ENCODE measurements at places on chromosomes 5 and 9.
A peak's percentile ranks its signal among the peaks of the same experiment; 100 is the strongest.

DNA sequence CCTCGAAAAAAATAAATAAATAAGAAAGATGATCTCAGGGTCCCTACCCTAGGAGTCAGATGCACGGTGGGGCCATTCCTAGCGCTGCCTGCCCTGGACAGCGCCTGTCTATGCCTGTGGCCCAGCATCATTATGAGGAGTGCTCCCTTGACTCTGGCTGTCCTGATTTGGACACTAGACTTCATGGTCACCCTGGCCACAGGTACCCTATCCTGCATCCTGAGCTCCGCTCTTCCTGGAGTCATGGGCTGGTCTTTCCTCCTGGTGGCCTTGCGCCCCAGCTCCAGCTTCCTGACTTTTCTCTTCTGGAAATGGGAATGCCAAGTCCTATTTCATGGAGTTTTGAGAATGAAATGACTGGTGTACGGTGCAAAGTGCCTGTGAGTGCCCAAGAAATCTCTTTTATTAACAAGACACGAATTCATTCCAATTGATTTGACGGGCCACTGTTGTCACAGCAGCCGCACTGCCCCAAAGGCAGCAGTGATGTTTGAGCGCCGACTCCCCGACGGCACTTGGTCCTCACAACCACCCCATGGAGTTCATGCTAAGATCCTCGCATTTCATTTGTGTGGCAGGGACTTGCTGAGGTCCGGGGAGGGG is 564 bp upstream of the AIF1L start:
- no peak for DNase-seq

- DNase-seq: peak; percentile 60
Observed at GRCh38 chr5:59587489-59588337, 305.8 kb downstream of the PDE4D start.

DNA sequence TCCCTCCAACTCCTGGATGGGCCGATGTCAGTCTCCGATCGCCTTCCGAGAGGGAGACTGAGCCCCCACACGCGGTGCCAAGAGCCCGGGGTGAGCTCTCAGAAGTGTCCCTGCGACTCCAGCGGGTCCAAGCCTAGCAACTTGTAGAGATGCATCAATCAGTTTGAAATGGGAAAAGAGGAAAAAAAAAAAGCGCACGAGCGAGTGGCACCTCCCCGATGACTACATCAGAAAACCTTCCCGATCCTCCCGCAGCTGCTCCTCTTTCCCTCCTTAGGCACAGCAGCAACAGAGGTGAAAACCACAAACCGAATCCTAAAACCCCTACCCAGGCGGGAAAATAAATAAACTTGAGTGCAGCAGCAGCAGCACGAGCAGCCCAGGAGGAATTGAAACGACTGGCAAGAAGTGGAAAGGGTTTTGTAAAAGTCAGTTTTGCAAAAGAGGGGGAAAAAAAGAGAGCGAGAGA is 1.0 kb upstream of the EFNA5 start:
- DNase-seq: no peak

DNA sequence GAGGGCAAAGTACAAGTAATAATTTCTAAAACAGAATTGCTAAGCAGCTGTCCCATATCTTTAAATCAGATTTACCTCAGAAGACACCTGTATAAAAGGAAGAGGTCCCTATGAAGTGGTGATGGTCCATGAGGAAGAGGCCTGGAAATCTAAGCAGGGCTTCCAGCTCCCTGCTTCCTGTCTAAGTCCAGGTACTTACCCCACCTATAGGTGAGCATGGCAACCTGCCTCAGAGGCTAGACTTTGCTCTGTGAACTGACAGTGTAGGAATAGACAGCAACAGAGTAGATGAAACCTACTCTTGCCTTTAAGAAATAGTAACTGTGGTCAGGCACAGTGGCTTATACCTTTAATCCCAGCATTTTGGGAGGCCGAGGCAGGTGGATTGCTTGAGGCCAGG is 55.8 kb upstream of the ARRDC3 start:
- no peak for DNase-seq

DNA sequence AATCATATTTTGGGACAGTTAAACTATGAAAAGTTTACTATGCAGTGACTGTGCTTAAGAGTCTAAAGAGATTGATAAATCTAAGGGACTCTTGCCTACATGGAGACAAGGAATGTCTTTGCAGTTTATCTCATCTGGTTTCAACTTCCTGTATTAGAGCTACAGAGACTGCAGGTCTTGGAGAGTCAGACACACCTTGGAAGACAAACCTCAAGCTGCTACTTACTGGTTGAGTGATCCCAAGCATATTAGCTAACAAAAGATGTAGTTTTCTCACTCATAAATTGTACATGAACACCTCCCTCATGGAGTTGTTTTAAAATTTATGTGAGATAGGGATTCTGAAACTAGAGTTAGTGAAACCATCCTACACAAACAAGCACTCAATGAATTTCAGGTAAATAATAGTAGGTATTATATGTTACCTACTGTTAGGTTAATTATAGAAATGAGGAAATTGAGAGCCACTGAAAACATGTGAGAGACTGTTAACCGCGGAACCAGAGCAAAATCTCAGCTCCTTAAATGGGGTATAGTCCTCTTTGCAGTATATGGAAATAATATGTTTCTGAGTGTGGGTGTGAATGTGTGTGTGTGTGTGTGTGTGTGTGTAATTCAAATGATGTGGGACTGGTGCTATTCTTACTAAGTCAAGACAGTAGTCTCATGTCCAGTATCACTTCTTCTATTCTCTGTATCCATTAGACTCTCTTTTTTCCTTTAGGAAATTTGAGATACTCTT is 752.1 kb downstream of the DTWD2 start:
- no peak for DNase-seq

DNA sequence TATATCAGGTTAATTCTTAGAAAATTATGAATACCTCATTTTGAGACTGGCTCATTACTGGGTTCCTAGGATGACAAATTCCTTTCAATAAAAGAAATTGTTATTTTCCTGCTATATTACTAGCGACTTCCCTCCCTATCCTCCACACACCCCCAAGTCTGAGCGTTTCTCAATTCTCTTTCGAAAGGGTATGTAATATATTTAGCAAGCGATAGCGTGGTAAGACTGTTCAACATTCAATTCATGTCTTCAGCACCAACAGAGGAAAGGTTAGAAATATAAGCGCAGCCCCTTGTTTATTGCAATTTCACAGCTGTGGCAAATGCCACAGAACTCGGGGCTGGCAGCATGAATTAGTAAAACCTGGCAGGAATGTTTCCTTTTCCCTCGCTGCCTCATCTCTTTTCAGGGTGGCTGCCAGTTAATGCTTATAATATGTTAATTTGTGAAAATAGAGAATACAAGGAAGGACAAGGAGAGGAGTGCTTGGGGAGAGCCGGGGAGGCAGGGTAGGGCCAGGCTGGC is 152.7 kb upstream of the TBCA start:
- DNase-seq: no peak

DNA sequence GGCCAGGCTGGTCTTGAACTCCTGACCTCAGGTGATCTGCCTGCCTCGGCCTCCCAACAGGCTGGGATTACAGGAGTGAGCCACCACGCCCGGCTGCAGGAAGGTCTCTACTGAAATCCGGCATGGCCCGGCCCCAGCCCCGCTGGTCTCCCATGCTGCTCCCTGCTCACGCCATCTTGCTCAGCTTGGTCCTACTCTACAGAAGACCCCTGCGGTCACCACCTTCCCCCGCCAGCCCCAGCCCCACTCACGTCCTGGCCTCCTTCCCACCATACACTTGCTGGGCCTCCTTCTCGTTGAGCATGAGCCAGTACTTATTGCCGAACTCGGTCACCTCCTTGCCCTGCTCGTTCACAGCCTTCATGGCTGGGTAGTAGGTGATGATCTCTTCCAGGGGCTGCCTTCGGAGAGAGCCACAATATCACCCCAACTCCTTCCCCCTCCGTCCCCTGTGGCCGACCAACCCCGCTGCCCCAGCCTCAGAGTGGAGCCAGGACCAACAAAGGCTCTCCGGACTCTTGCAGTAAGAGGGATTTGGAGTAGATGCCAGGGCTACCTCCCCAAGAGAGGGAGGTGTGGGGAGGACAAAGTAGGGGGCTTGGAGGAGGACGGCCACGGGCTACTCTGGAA is 4.0 kb downstream of the PTGES2 start:
- DNase-seq: no peak

DNA sequence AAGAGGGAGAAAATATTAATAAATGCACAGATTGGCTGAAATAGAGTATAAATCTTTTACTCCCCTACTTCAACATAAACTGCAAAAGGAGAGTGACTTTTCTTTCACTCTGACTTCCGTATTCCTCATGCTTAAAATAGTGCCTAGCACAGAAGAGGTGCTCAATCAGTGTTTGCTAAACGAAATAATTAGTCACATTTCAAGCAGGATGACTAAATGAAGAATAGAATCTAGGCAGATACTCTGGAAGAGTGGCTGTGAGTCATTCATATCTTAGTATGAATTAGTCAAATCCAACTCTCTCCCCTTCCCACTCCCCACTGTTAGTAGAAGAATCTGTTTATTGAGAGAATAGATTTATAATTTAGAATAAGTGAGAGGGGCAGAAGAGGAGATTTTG is 4.8 kb downstream of the CD274 start:
- no peak for DNase-seq

DNA sequence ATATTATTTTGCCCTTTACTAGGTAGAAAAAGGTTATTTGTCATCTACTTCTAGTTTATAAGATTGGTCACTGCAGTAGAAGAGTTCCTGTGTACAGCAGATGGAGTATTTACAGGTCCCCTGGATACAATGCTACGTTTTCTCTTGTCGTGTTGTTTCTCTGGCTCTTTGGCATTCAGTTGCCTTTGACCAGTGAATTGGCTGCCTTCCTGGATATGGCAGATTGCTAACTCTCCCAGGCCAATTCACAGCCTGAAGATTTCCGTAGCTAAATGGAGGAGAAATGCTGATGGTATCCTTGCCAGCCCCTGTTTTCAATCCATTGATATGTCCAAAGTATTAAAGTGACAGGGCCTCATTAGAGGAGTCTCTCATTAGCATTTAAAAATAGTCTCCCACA is 32.5 kb upstream of the GNAQ start:
- no peak for DNase-seq

DNA sequence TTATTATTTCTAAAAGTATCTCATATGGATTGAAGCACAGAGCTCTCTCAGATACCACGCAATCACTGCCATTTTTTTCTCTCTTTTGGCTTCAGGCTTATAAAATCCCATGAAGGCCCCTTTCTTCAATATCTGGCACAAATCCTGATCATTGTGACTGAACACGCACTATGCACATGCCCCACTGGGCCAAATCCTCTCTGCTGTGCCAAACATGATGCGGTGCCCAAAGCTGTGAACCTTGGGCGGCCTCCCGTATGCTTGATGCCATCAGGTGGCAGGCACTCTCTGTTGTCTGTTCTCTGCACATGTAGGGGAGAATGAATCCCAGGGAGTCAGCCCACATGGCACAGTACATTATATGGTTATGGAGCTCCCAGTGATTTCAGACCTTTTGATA is 375.0 kb upstream of the RGMB start:
- DNase-seq: no peak

DNA sequence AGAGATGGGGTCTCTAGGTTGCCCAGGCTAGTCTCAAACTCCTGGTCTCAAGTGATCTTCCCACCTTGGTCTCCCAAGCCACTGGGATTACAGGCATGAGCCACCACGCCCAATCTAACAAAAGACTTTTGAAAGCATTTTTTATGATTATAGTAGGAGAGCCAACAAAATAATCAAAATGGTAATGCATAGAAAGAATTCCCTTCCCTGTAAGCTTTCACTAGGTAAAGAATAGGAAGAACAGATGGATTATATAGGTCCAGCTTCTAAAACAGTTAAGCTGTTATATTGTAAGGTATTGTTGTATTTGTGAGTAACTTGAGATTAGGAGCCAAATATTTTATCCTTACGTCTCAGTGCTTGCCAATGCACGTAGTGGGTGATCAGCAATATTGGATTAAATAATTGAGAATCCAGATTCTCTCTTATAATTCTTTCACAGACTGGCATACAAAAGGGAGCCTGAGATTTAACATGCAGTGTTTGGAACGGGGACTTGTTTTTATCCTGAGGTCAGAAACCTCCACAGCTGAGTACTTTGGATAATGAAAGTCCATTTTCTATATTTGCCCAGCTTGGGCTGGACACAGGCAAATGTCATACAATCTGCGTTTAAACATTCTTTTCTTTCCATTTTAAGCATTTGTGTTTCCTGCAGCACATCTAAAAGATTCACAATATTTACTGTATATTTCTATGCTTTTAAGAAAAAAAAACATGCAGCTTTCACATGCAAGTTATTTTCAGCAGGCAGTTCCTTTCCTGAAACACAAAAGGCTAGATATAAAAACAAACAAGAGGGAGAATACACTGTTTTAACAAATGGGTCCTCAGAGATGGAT is 238.4 kb downstream of the ARRDC3 start:
- no peak for DNase-seq

- no peak for DNase-seq
Observed at GRCh38 chr9:79799691-79800335, 228.0 kb downstream of the TLE4 start.

DNA sequence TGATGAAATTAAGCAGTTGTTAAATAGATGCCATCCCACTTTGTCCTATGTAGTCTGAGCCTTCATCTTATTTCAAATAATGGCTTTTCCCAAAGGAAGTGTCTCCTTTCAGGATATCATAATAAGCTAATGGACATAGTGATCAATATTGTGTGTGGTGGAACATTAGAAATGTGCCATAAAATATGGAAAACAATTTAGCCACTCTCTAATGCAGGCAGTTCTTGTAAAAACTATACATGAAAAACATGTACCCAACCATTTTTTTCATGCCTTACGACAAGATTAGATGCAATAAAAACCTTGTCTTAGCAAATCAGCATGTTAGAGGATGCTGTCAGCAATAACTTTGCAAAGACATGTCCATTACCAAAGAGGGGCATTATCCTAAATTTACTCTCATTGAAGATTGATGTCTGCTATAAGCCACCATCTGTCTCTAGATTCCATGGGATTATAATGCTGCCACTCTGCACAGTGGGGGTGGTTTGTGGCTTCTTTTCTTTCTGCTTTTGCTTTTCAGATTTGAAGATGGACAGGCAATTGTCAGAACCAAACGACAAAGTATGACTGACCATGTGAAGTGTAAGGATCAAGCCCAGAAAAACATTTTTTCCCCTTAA is 724.0 kb upstream of the ZNF608 start:
- no peak for DNase-seq
